ENCODE measurements at places on chromosomes 4 and X. TPM values are rescaled to one million over a fixed set of nuclear protein-coding genes. Genes with fewer than 3 reads are reported as not detected.

- ATAC-seq: no peak
Observed at GRCh38 chrX:111411557-111411956, 435 bp downstream of the DCX start.

- ATAC-seq: no peak
Observed at GRCh38 chr4:171266671-171267070, 546.5 kb upstream of the GALNTL6 start.

GRCh38 chr4:98838977-98839618 is 89.8 kb downstream of the EIF4E start:
- no peak for ATAC-seq

GRCh38 chr4:42306221-42307109 is 90.8 kb upstream of the SHISA3 start:
- no peak for ATAC-seq

- ATAC-seq: no peak
Observed at GRCh38 chr4:57097711-57098110, 12.5 kb downstream of the IGFBP7 start.

DNA sequence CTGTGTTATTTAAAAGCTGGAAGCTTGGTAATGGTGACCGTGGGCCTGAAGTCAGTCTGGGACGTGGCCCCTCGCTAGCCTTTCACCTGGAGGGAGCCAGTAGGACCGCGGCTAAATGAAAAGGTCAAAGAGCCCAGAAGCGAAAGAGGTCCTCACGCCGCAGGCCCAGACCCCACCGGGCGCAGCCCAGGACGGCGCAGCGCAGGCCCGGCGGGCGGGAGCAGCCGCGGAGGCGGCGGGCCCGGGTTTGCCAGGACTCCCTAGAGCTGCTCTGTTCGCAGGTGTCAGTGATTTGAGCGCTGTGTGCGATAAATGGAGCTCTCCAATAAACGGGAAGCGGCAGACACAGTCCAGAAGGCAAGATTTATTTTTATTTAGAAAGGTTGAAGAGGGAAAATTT is 56.2 kb upstream of the STIM2 start:
- ATAC-seq: no peak

- ATAC-seq: no peak
Observed at GRCh38 chrX:53163436-53163835, 61.6 kb downstream of the KDM5C start.

DNA sequence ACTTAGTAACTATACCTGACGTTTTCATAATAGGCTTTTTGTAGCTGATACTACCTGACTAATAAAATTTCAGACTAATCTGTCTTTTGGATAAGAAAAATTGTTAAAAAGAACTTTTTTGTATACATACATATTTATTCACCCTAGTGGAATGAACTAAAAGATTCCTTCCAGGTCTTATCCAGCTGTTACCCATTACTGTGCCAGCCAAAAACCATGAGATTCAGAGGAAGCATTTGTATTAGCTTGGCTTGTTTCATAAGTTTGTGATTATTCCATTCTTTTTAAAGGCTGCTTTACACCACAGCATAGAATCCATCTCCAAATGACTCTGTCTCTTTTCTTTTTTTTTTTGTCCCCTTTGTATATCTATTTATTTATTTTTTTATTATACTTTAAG is 149.4 kb downstream of the FAT4 start:
- no peak for ATAC-seq

GRCh38 chrX:119303137-119303536 is 67.1 kb downstream of the PGRMC1 start:
- ATAC-seq: no peak

Gene TMEM255A
- not detected for total RNA-seq
